ENCODE measurements at places on chromosomes 4 and X.
A peak's percentile ranks its signal among the peaks of the same experiment; 100 is the strongest.

DNA sequence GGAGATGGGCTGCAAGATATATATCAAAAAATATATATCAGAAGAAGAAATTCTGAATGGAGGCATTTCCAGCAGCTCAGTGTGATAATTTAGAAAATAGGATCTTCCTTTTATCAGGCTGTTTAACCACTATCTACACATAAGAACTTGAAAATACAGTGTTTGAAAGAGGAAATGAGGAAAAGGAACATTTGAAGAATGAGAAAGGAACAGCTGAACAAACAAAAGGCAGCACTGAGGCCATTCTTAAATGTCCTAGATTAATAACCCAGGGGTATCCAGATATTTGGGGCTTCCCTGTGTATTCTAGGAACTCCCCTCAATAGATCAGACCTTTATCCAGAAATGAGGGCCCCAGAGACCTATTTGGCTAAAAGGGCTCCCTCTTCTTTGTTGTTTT lies 4.1 kb downstream of the SLC39A8 start:
- no peak for DNase-seq

DNA sequence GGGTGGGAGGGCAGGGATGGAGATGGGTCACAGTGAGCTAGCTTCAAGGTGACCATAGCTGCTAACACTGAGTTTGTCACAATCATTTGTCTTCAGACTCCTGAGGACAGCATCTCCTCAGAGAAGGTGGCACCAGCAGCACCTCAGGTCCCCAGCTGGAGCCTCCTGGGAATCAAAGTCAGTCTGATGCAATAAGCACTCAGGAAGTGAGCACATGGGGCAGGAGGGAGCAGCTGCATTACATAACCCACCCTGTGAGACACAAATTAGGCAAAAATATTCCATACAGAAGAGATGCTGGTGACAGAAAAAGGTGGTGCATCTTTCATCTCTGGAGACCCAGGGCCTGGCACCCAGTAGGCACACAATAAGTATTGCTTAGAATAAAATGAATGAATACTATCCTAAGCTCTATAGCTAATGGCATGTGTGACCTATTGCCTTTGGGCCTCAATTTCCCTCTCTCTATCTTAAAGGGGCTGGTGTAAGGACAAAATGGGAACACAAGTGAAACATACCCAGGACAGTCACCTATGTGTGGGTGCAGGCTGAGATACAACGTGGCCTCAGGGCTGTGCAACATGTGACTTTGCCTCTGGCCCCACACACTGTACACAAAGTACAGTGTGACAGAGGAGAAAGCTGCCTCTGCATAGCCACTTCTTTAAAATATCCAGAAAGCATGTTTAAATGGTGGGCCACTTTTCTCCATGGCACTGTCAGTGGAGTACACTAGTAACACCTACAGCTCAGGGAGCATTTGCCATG lies 37.1 kb downstream of the SLC39A8 start:
- peak; percentile 73 for DNase-seq

DNA sequence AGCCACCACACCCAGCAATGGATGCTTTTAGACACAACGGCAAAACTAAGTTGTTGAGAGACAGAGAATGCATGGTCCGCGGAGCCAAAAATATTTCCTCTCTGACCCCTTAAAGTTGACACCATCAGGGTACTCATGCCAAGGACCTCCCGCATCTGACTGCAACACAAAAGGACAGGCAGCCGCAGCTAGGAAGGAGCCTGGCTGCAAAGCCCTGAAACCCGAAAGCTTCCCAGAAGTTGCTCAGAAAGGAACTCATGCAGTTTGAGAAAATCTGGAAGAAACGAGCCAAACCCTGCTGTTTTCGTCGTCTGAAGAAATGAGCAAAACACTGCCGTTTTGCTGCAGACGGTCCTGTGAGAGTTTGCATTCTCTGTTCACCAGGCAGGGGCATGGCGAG lies 16.5 kb downstream of the DHRSX start:
- no peak for DNase-seq

DNA sequence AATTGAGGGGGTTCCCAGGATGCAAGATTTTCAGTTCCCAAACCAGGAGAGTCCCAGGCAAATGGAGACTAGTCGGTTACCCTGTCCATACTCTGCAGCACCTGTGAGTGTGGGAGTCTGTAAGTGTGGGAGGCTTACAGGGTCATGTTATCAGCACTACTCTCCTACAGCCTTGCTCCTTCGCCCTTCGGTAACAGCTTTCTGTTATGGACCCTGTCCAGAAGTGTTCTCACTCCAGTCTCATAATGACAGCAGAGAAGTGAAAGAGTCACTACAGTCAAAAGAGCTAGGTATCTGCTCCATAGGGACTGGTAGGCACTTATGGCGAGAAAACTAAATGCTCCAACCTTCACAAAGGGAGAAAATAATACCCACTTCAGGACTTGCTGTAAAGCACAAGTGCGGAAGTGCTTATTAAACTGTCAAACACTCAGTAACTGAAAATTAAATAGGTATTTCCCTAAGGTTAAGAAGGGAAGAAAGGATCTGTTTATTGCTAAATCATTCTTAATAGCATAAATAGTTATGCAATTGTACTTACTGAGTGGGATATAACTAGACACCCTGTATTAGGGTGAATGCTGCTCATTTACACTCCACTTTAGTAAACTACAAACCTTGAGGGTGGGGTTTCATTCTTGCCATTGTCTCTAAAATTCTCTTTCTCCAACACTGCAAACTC lies 2.7 kb upstream of the ADH7 start:
- DNase-seq: no peak

Data from NB4 (cell line).